ENCODE measurements at places on chromosomes 3 and 15. TPM values are rescaled to one million over a fixed set of nuclear protein-coding genes. Genes with fewer than 3 reads are reported as not detected.

DNA sequence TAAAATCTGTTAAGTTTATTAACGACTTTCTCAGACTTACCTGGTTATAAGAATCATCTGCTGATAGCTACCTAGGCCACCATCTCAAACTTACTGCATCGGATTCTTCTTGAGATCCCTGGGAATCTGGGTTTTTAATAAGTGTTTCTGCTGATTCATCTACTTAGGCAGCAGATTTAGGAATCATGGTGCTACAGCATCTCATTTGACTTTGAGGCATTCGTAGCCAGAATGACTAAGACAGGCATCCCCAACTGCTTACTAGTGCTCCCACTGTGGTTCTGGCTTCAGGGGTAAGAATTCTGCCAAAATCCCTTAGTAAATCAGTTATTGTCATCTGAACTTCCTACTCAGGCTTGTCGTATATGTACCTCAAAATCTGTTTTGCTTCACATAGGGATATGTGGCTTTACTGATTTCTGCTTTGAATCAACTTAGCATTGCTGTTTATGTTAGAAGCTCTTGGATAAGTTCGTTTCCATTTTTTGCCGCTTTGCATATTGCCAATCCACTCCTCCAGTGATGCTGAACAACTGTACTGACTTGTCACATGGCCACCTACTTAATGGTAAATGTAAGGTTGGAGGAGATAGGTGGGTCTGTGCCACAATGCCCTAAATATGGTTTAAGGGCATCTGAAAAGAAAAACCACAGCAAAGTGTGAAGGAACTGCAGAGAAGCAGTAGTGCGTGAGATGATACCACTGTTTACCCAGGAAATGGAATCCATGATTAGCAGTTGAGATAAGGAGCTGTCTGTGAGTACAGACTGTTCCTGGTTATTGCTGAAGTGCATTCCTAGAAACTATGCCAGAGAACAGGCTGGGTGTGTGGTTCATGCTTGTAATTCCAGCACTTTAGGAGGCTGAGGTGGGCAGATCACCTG lies 60.3 kb downstream of the MAP6D1 start:
- DNase-seq: no peak

- no peak for DNase-seq
Observed at GRCh38 chr3:179093807-179094206, 22.2 kb upstream of the ZMAT3 start.

The AADAC gene
- polyA plus RNA-seq: 0.25 TPM

The KIF15 gene
- polyA plus RNA-seq: 39.8 TPM

GRCh38 chr3:61564395-61565059 lies 3.2 kb downstream of the PTPRG start:
- DNase-seq: peak; percentile 81

The ZDHHC23 gene
- polyA plus RNA-seq: 20.9 TPM

GRCh38 chr15:56906766-56907165 lies 11.7 kb upstream of the TCF12 start:
- no peak for DNase-seq

GRCh38 chr15:69076756-69077155 lies 62.3 kb downstream of the NOX5 start:
- no peak for DNase-seq

The CP gene
- 0.70 TPM for polyA plus RNA-seq

- no peak for DNase-seq
Observed at GRCh38 chr3:195873971-195874370, 34.4 kb downstream of the TNK2 start.

DNA sequence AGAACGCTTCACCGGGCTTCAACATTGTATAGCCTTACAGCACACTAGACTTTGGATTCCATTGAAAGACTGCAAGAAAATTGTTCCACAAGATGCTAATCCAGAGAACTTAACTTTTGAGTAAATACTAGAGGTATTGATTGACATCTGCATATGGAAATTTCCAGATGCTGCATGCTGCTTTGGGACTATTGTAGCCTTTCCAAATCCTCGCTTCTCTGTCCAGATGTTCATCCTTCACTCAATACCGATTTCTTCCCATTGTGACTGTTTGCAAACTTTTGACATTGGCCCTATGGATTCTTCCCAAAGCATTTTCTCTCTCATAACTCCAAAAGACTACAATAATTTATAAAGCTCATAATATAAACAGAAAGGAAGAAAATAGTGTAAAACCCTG lies 41.4 kb downstream of the COL6A6 start:
- DNase-seq: no peak

- DNase-seq: no peak
Observed at GRCh38 chr15:34650177-34650576, 66.7 kb upstream of the GOLGA8B start.

DNA sequence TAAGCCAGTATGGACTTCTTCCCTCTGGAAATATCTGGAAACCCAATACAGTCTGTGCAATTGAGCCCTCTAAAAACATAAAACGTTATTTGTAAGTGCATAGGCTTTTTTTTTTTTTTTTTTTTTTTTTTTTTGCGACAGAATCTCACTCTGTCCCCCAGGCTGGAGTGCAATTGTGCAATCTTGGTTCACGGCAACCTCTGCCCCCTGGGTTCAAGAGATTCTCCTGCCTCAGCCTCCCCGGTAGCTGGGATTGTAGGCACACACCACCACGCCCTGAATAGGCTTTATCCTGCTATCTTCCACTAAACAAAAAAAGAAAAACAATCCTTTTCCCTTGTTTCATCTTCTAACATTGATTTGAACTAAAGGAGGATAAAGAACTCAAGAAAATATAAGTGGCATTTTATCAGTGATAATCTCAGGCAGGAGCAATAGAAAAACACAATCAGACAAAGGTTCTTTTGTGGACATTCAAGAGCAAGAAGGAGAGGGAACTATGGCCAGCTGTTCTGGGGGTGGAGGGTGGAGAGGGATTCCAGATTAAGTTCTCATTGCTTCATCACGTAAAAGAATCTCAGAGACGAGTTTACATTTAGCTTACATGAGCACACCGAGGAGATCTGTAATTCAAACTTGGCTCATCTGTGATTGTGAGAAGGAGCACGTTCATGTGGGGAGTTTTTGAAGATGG lies 68.6 kb downstream of the ITGB5 start:
- no peak for DNase-seq

GRCh38 chr15:81097890-81098280 lies 36.2 kb upstream of the CFAP161 start:
- no peak for DNase-seq

The GPR62 gene
- polyA plus RNA-seq: 0.48 TPM

DNA sequence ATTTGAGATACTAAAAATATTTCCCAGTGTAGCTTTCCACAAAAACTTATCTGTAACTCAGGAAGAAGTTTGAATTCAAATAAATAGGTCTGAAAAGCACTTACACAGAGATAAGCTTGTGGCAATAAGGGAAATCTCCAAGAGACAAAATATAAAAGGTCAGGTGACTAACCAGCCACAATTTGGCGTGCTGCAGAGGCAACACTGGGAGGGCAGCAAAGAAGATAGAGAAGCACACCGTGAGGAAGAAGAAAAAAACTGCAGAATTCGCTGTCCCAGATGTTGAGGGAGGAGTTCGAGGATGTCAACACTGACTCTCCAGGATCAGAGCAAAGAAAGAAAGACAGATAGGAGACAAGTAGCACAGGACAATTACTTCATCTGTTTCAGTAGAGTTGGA lies 204.4 kb downstream of the FMN1 start:
- no peak for DNase-seq

DNA sequence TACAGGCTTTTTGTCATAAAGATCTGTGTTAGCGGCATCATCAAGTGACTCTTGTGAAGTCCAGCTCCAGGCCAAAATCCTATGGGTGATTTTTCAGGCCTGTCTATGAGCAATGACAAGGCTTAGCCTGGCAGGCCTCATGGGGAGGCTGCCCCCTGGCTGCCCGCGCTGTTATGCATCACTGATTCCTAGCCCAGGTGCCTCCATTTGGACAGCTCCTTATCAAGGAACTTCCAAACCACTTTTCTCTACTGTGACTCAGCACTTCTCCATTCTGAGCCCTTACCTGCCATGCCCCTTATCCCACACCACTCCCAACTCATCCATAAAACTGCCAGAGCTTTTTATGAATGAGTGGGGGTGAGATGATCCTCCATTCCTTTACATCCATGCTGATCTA lies 91.5 kb upstream of the C3orf80 start:
- no peak for DNase-seq

DNA sequence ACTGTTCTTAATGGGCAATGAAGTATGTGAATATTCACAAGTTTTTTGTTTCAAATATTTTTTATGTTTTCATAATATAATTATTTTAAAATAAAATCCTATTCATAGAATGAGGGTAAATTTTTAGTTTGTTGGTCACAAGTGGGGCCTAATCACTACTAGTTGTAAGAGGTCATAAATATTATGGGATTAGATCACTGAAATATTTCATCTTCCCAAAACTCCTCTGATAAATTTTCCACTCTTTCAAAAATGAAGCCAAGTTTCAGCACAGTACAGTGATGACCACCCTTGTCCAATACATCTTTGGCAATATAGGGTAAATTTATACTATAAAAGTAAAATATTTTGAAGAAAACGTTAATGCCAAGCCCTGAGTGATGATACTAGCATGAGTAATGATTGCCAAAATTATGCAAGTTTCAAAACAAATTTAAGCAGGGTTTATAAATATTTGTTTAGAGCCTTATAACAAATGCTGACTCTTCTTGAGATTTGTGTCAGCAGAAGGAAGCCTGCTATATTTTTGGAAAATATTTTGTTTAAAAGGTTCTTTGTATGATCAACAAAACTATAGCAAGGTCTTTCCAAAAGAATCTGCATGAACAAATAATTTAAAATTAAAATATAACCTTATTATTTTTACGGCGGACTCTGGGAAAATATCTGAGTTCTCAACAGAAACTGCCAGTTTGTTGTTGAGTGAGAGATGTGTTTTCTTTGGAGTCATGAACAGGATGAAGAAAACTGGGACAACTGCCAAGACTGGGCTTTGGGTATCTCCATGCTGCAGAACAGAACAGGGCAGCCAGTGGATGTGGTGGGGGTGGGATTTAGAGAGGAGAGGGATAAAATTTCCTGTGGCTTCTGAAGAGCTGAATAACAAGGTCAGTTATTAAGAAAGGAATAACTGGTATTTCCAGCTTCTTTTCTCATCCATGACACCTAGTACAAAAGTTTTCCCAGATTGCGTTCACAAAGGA lies 17.9 kb upstream of the TM4SF1 start:
- no peak for DNase-seq

DNA sequence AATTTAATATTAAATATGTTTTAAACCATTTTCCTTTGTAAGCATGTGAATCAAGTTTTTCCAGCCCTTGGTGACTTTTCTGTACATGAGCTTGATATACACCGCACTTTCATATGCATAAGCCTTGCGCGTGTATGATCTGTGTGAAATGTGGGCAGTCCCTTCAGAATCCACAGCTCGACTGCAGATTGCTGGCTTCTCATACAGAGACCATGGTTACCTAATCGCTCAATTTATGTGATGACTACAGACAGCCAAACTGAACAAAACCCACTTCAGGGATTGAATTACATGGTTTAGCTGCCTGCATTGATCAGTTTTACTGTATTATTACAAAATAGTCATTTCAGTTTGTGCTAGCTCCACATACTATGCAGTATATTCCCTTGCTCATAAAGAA lies 212.3 kb upstream of the NECTIN3 start:
- no peak for DNase-seq

GRCh38 chr3:14486460-14486859 lies 53.7 kb downstream of the GRIP2 start:
- DNase-seq: no peak

DNA sequence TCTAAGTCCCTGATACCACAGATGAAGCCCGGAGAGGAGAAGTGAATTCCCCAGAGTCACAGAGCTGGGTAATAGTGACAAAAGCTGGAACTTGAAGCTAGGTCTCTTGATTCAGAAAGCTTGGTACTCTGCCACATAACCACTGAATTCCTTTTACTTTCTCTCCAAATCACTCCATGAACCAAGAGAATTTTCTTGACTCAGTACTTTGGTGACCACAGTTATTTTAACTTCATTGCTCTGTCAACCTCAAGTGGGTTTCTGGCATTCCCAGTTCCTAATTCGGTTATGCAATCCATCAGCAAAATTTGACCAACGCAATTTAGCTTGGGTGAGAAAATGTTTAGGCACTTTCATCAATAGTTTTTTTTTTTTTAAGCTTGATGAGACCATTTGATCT lies 61.0 kb upstream of the PPARG start:
- DNase-seq: no peak

DNA sequence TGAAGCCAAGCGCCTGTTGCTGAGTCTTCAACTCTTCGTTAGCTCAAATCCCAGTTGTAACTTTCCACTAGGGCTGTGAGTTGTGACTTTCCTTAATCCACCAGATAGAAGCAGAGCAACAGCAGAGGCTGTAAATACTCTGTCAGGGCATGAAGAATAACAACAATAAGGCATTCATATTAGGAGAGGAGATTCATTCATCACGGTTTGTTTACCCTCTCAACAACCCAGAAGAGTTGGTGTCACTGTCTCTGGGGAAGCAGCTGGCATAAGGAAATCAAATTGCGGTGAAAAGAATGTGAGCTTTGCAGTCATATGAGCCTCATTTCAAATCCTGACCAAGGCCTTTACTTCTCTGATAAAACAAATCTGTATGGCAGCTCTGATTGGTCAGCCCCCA lies 184.8 kb downstream of the SHQ1 start:
- DNase-seq: no peak

DNA sequence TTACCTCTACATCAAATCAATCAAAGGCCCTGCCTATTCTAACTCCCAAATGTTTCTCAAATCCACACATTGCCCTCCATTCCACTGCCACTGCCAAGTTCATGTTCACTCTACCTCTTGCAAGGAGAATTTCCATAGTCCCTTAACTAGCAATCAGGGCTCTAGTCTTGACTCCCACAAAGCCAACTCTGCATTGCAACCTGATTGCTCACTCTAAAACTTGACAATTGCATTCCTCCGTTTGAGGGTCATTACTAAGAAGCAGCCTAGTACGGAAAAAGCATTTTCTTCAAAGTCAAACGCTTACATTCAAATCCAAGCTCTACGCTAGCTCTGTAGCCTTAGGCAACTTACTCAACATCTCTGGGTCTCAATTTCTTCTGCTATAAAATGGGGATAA lies 1.2 kb downstream of the CPA3 start:
- DNase-seq: no peak

DNA sequence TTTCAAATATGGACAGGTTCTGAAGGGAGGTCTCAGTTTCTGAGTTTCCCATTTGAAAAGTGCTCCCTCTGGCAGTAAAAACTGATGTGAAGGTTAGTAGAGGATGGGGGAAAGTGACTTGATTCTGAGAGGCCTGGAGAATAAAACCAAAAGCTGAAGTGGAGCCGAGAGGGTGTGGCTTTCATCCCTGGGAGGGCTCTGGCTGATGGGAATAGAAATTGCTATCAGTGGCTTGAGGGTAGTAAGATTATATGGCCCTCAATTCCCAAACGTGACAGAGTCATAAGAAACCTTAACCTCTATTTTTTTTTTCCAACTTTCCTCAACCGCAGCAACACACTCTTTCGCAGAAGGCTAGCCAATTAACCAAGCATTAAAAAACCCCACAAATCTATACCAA lies 185.9 kb downstream of the MEIS2 start:
- DNase-seq: no peak

DNA sequence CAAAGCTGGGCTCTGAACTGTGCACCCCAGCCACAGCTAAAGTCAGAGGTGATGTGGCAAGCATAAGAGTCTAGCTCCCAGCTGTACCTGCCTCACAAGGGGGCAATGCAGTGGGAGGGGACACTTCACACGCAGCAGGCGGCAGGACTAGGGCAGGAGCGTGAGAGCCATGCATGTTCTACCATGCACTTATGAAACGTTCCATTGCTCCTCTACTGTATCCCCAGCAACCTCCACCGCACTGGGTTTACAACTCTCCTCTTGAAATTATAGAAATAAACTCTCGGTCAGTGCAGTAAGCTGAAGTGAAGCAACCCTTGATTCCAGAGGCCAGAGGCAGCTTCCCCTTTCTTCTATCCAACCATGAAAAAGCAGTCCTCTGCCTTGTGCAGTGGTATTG lies 298.6 kb upstream of the STT3B start:
- DNase-seq: no peak
